ENCODE measurements at places on chromosomes 2 and 18.

DNA sequence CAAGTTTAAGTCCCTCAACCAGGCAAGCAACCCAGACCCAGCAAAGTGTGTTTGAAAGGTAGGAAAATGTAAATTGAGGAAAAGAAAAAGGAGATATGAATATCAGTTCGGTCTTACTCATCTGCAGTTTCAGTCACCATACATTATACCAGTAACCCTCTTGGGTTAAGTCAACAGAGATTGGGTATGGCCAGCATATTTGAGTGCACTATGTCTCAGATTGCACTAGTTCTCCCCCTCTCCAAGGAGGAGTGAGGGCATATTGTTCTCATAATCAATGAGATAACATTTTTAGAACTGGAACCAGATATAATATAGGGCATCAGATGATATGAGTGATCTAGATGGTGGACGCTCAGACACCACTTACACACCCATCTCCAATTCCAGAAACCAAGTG lies 141.5 kb downstream of the COPS8 start:
- no peak for DNase-seq

- DNase-seq = no peak
Measured at GRCh38 chr2:217731805-217732204, 271.0 kb downstream of the TNS1 start.

DNA sequence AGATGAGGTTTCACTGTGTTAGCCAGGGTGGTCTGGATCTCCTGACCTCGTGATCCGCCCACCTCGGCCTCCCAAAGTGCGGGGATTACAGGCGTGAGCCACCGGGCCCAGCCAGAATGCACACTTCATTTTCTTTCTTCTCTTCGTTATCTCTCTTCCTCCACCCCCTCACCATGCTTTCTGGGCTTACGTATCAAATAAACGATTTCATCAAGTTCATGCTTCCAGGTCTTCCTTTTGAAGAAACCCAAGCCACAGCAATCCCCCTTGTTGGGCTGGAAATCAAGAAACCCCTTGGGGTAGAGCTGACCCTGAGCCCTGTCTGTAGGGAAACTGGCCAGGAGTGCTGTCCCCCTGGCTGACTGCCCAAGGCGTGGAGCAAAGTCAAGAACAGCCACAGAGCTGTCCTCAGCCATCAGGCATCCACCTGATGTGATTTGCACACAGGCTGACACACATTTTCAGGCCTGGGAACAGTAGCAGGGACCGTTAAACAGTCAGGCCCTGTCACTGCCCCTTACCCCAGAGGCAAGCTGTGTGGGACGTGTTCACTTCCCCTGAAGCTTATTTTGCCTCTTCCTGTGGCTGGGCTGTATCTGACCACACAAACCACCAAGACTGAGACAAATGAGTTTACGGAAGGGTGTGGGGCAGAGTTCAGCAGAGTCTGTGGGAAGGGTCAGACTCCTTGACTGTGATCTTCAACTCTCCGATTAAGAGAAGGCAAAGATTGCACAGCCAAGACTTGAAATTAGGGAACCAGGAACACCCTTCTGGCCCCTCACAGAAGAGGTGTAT lies 15.1 kb upstream of the NMUR1 start:
- DNase-seq = no peak

DNA sequence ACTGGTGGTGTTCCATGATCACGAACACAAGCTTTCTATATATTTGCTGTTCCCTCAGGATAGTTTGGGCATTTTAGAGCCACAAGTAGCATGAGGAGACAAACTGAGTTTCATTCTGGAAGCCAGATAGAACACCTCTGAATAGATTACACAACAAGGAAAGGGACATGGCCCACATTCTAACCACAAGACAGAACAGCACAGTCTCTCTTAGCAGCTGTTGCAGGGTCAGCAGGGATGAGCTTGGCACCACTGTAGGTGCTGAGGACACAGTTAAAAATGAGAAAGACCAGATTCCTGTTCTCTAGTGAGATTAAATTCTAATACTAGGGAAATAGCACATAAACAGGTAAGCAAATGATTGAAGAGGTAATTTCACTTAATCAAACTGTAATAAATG lies 235.3 kb downstream of the ZNF407 start:
- no peak for DNase-seq

DNA sequence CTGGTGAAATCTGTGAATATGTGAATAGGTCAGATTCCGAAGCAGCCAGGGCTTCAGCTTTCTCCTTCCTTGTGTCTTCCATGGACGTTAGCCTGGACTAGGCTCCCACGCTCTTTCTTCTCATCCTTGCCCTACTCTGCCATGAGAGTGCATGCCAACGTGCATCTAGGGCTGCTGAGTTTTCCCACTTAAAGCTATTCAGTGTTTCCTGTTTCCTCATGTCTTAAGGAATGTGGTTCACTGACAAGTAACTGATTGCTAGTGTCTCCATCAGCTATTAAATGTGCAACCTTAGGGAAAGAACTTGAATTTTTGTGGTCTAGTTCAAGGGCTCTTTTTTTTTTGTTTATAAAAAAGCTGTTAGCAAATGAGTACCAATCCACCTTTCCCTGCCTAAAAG lies 642.3 kb upstream of the LINC00305 start:
- no peak for DNase-seq

DNA sequence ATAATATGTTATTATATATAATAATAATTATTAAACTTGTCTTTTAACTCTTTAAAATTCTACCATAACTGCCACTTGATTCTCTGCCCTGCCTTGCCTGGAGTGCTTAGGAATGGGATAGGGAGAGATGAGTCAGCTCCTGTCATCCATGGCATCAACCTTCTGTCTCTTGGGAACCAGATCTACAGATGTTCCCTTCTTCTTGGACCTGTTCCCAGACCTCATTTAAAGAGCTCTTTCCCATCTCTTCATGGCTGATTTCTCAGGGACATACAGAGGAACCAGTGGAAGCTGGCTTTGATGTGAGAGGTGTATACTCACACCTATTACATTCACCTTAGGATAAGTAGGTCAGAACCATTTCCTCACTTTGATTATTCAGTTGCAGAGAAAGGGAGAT lies 155.3 kb upstream of the MYO3B start:
- DNase-seq = no peak

GRCh38 chr2:143175438-143175837 lies 46.2 kb downstream of the ARHGAP15 start:
- DNase-seq = no peak

- DNase-seq = no peak
Measured at GRCh38 chr2:1156059-1156458, 205.4 kb downstream of the SNTG2 start.

DNA sequence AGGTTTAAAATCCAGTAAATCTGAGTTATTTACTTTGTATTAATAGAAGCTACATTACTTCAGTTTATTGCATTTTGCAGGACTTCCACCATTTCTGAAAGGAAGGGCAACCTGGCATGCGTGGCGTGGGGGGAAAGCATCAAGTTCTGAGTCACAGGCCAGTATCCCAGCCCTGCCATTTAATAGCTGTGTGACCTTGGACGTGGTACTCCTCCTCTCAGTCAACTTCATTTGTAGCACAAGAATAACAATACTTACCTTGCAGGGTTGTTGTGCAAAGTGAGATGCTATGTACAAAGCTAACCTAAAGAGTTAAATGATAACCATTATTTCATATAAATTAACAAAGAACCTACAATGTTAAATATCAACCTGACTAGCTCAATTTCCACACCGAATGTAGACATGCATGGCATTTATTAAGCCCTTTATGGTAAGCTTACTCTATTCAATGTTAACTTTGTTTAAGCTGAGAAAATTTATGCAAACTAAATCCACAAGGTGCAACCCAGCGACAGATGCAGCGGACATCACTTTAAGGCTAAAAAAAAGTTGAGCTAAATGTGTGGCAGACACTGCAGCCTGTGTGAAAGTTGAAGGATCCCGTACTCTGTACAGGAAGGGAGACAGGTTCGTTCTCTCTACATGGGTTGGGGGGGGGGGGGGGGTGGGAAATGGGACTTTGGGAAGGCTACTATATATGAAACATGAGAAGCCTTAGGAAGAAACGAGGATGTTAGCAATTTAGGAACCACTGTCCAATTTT lies 17.2 kb upstream of the STPG4 start:
- DNase-seq = no peak

- DNase-seq = no peak
Measured at GRCh38 chr2:205566606-205567168, 115.6 kb upstream of the NRP2 start.

GRCh38 chr2:43388371-43388770 lies 162.0 kb upstream of the ZFP36L2 start:
- DNase-seq = no peak

- peak; percentile 57 for DNase-seq
Measured at GRCh38 chr2:24359129-24360049, 947 bp downstream of the ITSN2 start.

DNA sequence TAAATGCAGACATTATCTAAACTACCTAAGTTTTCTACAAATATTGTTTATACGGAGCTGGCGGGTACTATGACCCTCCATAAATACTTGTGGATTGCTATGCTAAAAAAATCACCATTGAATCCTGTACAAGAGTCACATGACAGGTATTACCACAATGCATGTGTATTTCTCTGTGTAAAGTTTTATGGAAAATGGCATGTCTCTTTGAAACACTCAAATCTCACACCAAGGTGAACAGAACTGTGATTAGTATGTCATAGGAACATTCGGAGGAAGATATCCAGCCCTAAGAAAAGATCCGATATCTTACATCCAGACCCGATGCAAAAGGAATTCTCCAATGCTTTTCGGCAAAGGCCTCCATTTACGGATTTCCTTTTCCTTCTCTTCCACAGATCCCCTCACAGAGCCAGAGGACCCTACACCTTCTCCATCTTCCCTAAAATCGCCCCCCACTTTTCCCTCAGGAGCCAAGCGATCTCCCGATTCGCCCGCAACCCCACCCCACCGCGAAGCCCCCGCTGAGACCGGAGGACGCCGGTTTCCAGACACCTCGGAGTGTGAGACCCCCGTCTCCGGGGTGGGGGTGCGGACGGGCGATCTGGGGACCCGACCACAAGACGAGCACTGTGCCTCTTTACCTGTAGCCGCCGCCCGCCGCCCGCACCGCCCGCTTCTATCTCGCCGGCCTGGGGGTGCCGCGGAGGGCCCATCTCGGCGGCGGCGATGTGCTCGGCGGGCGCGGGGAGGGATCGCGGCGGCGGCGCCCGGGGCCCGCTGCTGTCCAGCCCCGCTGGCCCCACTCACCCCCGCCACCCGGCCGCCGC lies 1.2 kb downstream of the SAP130 start:
- peak; percentile 67 for DNase-seq

GRCh38 chr18:78565240-78565639 lies 414.4 kb upstream of the SALL3 start:
- DNase-seq = no peak

DNA sequence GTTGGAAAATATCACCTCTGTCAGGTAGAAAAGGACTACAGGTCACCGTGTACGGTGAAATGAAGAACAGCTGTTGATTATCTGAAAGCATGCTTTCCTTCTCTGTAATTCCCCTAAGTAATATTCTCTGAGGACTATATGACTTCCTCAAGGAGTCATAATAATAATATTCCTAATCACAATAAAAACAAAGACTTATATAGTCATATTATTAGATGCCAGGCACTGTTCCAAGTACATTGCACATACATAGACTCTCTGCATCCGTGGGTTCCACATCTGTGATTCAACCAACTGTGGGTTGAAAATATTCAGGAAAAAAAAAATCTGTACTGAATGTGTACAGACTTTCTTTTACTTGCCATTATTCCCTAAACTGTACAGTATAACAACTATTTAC lies 512.4 kb upstream of the ID2 start:
- peak; percentile 38 for DNase-seq

DNA sequence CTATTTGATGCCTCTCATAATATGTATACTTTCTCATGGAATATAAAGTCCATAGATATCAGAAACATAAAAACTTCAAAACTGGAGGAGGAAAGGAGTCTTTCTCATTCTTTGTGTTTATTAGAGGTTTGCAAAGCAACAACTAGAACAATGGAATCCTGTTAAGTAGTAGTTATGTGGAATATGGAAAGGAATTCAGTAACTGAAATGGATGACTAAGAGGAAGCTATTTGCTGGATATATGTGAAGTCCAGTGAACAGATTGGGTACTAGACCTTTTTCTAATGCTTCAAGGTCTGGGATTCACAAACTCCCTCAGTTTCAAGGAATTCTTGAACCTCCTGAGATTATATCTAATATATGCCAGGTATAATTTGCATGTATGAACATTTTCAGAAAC lies 353.6 kb upstream of the FANCL start:
- no peak for DNase-seq

GRCh38 chr18:41999751-42000150 lies 44.7 kb downstream of the PIK3C3 start:
- DNase-seq = no peak

- DNase-seq = no peak
Measured at GRCh38 chr18:80148326-80149199, 39.5 kb downstream of the ADNP2 start.

GRCh38 chr2:12728221-12728777 lies 11.6 kb downstream of the TRIB2 start:
- DNase-seq = no peak

DNA sequence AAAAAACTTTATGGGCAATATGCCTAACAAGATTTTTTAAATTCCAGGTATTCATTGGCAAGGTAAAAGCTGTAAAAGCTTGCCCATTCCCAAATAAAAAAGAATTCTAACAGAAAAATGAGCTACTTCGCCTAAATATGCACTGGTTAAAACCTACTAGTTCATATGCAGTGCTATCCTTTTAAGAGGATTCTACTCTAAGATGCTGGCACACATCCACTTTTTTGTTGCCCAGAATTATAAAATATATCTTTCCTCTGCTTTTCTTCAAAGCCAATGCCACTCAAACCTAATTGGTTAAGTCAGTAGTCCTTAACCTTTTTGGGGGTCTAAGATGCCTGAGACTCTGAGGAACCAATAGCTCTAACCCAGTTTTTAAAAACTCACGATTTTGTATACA lies 3.2 kb downstream of the XPO1 start:
- DNase-seq = no peak

DNA sequence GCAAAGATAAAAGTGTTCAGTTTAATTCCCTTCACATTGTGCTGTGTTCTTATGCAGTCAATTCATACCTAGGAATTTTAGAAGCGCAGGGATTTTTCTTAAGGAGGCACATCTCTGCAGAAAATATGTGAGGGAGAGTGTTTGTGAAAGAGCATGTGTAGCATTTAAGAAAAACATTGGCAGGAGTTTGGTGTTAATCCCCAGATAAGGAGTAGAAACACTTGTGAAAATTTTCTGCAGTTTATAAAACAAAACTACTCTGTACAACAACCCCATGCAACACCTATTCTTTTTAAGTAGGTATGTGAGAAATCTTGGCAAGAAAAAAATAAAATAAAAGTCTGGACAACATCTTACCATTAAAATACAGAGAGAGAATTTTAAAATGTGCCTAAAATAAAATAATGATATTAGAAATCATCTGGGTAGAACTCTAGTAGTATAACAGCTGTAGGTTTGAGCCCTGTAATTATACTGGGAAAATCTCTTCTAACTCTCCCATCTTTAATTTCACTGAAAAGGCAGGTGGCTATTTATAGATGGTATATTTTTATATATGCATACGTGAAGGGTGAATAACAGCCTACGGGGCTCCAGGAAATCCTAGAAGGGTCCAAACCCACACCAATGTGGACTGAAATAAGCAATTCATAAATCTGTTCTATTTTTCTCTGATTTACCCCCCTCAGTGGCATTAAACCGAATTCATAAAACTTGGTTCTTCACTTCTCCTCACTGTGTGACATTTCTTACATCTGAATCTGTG lies 6.6 kb downstream of the FZD7 start:
- DNase-seq = peak; percentile 26

- DNase-seq = no peak
Measured at GRCh38 chr2:152443771-152444170, 108.8 kb downstream of the FMNL2 start.

Data from eye (tissue), 1 donor.